ENCODE measurements at places on chromosomes 12 and 14. TPM values are rescaled to one million over a fixed set of nuclear protein-coding genes. Genes with fewer than 3 reads are reported as not detected.

LTBR gene
- not detected for polyA plus RNA-seq

FLRT2 gene
- not detected for polyA plus RNA-seq

RDH11 gene
- 96.8 TPM for polyA plus RNA-seq

ACOT6 gene
- not detected for polyA plus RNA-seq

ZNF10 gene
- 14.5 TPM for polyA plus RNA-seq

ACSS3 gene
- polyA plus RNA-seq = not detected

SLC38A4 gene
- polyA plus RNA-seq = not detected

SRRM4 gene
- not detected for polyA plus RNA-seq

SMOC1 gene
- not detected for polyA plus RNA-seq

TRPV4 gene
- polyA plus RNA-seq = not detected

RAPGEF3 gene
- polyA plus RNA-seq = not detected

GABARAPL1 gene
- polyA plus RNA-seq = 14.7 TPM

DCAF11 gene
- 97.0 TPM for polyA plus RNA-seq

TRIM9 gene
- polyA plus RNA-seq = 0.04 TPM

- DNase-seq = no peak
Measured at GRCh38 chr14:104893435-104894207, 28.6 kb downstream of the CEP170B start.

DNA sequence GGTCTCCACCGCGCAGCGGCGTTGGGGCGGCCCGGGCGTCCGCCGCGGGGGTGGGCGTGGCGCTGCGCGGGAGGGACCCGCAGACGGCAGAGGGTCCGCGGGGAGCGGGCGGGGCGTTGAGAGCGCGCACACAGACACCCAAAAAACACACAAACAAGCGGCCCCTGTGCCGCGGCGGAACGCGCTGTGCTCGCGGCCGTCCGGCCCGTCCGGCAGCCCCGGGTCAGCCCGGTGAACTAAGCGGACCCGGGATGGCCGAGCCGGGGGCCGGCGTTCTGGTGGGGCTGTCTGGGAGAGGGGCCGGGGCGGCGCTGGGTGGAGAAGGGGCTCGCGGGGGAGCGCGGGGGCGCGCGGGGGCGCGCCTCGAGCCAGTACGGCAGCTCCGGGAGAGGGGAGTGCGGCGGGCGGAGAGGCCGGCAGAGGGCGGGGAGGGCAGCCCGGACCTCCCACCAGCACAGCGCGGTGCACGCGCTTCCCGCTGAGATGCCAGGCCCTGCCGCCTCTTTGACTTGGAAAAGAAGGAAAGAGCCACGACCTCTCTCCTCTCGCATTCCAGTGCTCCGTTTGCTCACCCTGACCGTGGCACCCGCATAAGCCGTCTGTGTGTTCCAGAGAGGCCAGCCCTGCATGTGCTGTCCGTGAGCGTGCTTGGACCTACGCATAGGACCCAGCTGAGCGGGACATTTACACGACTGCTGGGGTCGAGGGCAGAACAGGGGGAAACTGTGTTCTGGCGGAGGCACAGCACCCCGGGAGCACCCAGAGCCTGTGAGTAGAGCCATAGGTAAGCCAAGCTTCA is 10.3 kb downstream of the SLC6A12 start:
- no peak for DNase-seq

DNA sequence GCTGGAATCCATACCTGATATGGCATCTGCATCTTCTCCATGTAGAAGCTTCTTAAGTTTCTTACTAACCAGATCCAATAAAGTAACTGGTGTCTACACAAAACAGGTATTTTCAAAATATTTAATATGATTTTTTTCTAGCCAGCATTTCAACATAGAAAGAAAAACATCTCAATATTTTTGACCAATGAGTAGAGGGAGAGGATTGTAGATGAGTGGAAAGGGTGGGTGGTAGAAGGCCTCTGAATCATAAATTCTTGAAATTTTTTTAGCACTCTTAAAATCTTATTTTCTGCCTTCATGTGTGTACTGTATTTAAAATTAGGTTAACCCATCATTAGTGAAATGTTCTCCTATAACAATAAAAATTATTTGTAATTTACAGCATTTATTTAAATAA is 18.0 kb downstream of the DEPDC4 start:
- DNase-seq = no peak

- no peak for DNase-seq
Measured at GRCh38 chr12:72282721-72283120, 10.6 kb downstream of the TRHDE start.

DNA sequence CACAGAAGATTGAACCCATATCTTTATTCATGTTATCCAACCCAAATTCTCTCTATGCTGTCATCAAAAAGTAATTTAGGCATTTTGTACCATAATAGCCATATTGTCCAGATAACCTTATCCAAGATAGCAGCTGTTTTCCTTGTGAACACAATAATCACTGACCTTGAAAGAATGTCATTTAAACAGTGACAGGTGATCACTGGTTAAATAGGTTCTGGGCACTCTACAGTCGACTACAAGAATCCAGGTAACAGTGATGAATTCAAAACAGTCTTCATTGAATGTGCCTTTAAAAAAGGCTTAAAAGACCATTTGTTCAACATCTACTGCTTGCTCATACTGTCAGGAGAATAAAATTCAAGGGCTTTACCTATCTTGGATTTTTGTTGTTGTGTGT is 4.6 kb upstream of the SPX start:
- no peak for DNase-seq

DNA sequence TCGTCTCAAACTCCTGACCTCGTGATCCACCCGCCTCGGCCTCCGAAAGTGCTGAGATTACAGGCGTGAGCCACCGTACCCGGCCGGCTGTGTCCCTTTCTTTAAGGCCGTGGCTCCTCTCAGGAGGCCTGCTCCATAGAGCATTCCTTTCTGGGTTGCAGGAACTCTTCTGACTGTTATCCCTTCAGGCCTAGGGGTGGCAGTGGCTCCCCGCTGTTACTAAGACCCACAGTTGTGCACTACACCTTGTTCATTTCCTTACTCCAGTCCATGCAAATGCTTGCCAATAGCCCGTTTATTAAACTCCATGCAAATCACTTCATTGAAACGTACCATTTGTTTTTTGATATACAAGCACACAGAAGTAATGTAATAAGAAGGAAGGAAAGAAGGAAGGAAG is 234.7 kb downstream of the BCAT1 start:
- DNase-seq = no peak

GRCh38 chr12:2735432-2735831 is 59.3 kb upstream of the FKBP4 start:
- DNase-seq = no peak

GRCh38 chr14:88296351-88296750 is 26.7 kb downstream of the KCNK10 start:
- DNase-seq = no peak

DNA sequence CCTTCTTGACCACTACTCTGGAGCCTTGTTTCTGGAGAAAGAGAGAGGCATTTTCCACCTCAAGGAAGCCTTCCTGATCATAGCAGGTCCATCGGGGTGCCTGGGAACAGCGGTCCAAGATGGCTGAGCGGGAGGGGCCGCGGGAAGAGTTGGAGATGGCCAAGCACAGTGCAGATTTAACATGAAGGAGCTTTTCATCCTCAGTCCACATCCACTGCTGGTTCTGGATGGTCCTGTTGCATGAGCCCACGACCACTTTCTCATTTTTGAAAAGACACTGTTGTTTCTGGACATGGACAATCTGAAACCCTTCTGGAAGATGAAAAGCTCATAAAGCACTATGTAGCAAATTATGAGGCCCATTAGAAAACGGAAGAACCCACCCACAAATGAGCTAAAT is 1.5 kb downstream of the PTPRB start:
- no peak for DNase-seq

DNA sequence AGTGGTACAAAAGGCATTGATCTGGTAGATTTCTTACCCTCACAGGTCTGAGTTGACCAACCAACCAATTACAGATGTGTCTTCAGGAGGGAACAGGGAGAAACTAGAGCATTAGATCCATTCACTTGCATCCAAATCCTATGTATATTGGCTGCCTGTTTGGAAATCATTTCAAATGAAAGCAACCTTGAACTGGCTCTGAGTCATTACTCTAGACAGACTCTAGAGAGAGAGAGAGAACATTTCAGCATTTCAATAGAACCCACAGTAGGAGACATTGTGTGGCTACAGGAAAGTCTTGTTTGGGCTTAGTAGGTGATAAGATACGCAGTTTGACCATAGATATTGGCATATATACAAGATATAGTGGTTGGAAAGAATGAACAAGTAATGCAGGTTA is 114.5 kb downstream of the PTPRR start:
- DNase-seq = no peak

DNA sequence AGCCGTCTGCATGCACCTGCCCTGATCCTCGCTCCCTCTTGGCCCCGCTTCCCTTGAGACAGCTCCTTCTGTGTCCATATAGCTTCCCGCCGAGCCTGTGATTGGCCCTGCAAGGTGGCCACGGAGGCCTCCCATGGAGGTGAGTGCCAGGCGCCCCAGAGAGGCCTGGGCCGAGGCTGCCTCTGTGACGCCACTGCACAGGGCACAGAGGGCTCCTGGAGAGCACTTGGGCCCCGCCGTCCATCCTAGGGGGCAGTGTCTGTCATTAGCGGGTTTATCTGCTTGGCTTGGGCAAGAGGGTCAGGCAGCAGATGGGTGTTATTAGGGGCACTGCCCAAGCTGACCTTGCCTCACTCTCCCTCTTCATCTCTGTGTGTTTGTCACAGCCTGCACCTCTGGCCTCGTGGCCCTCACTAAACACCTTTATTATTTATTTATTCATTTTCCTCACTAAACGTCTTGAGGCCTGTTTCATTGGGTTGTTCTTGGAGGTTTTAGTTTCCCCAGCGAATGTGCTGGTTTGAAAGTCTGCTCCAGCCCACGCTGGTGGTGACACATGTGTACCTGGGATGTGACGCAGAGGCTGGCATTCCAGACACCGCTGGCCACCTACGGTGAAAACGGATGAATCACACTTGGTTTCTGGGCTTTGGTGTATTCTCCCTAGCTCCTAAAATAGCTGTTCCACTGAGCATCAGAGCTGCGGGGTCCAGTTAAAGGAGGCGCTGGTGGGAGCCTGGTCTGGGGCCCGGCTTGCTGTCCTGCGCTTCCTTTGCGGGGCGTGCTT is 5.9 kb downstream of the ZFYVE21 start:
- DNase-seq = no peak

GRCh38 chr14:33788161-33788560 is 162.7 kb downstream of the EGLN3 start:
- DNase-seq = no peak

- DNase-seq = no peak
Measured at GRCh38 chr12:54629925-54630324, 4.8 kb downstream of the LACRT start.

- no peak for DNase-seq
Measured at GRCh38 chr14:105503296-105503640, 12.2 kb downstream of the TEDC1 start.

DNA sequence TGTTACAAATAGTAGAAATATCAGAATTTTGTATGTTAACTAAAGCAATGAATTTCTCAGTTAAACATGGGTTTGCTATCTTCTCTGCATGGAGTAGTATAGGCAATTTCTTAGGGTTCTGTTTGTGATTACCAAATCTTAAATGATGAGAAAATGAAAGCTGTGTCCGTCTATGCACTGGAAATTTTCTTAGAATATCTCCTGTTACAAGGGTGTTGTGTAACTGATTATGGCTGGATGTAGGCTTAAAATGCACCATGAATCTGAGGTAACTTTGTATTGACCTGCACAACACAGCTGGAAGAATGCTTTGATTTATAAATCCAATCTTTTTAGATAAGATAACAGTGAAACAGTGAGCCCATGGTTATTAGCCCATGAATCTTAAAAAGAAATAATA is 17.8 kb downstream of the TRIP11 start:
- DNase-seq = no peak

DNA sequence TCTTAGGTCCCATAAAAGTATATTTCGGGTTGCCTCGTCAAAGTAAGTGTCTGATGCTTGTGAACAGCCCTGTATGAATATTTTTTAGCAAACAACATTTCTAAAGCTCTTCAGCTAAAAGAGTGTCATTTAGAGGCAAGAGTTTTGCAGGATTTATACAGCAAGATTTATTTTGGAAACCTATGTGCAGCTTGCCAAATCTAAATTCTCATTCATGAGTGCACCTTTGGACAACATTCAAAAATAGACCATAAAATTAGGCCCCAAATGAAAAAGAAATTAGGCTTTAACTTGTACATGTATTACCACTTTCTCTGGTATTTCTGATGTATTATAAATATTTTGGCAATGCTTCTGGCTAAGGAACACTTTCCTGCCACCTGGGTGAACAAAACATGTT is 224.4 kb upstream of the PDZRN4 start:
- DNase-seq = no peak
